GM03348 (cell line): ENCODE measurements at places on chromosomes 4 and X.

DNA sequence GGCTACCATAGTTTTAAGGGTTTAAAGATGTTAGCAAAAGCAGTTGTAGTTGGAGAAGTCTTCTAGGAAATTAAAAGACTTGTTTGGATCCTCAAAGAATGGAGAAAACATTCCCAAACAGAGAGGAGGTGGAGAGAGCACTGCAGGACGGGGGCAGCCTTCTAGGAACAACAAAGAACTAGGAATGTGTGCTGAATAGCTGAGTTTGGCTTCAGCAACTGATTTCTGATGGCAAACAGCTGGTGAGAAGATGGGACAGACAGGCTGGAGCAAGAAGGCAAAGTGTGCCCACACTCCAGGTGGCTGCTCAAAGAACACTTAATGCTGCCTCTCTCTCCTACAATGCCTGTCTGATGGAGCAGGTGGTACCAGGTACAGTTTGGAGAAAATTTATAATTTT, 1331.1 kb downstream of the ADGRL3 start:
- no peak for DNase-seq

- DNase-seq: peak; percentile 77
Observed at GRCh38 chr4:70721747-70722146, at the start of gene RUFY3. RUFY3 (plus strand) TSS chr4:70721964; CDS start chr4:70722574, 610 bp downstream.

DNA sequence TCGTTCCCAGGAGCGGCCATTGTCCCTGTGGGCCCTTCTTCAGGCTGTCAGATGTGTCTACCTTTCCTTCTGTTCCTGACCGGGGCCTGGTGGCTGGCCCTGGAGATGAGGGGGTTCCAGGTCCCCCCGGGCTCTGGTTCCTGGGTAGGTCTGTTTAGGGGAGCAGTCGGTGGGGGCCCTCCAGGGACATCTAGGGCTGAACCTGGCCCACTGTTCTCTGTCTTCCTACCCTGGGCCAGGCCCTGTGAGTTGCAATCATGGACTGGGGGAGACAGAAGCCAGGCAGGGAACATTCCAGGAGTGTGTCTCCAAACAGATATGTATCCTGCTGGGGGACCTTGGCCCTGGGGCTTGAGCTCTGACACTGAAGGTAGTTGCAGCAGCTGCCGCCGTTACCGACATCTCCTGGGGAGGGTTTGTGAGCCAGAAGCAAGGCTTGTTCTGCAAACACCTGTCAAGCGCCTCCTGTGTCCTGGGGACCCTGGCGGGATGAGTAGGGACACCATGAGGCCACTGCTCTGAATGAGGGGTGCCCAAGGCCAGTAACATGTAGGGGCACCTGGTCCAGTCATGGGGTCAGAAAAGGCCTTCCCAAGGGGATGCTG, 49.5 kb upstream of the ADRA2C start:
- DNase-seq: no peak

- DNase-seq: no peak
Observed at GRCh38 chr4:183543435-183543834, 38.6 kb downstream of the ING2 start.

GRCh38 chr4:5760936-5761480, 50.0 kb downstream of the EVC start:
- no peak for DNase-seq

DNA sequence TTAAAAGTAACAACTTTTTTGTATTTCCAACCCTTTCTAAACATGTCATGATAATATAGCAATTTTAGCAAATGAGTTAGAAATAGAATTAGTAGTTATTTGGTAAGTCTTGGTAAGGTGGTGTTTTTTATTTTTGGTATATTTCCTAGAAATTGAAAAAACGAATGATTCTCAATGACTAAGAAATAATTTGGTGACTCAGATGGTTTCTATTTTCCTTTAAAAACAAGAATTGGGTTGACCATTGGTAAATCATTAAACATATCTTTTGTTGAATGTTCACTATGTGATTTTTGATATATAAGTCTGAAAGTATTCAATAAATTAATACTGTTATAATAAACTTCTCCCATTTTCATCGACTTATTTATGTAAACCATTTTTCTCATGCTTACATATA, 206.2 kb upstream of the BANK1 start:
- no peak for DNase-seq

DNA sequence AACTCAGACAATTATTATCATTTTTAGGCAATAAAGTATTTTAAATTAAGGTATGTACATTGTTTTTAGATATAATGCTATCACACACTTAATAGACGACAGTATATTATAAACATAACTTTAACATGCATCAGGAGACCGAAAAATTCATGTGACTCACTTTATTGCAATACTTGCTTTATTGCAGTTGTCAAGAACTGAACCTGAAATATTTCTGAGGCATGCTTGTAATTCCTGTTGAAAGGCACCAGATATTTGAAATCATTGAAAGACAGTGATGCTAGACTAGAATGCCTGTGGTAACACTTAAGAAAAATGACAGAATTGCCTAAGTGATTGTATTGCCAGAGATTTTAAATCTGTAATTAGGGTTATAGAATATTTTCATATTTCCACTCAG, 175.6 kb upstream of the MAGEB2 start:
- peak; percentile 24 for DNase-seq

GRCh38 chr4:4585012-4585670, 43.3 kb upstream of the STX18 start:
- peak; percentile 69 for DNase-seq

DNA sequence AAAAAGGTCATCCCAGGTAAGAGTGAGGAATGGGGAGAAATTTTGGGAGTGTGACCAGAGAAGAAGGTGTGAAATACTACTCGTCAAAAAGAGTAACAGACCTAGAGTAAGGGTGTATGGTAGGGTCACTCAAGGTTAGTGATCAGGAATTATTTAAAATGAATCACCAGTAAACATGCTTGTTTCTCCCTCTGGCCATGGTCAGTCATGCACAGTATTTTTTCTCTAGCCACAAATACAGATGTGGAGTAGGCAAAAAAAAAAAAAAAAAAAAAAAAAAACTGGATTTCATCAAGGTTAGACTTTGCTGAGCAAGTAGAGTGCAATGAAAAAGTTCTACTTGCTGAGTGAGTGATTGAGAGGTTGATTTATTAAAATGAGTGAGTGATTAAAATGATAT, 34.2 kb upstream of the SLIT2 start:
- no peak for DNase-seq

GRCh38 chr4:163878336-163879121, 384.0 kb downstream of the TMA16 start:
- DNase-seq: no peak

DNA sequence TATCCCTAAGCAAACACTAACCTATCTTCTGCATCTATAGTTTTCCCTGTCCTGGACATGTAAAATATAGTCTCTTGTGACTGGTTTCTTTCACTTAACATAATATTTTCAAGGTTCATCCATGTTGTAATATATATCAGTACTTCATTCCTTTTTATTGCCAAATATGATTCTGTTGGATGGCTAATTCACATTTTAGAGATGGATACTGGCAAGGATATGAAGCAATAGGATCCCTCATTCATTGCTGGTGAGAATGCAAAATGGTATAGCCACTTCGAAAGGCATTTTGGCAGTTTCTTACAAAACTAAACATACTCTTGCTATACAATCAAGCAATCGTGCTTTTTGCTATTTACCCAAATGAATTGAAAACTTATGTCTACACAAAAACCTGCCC, 6.7 kb downstream of the TCEAL9 start:
- no peak for DNase-seq

- DNase-seq: no peak
Observed at GRCh38 chr4:8316251-8316771, 46.8 kb downstream of the HTRA3 start.

DNA sequence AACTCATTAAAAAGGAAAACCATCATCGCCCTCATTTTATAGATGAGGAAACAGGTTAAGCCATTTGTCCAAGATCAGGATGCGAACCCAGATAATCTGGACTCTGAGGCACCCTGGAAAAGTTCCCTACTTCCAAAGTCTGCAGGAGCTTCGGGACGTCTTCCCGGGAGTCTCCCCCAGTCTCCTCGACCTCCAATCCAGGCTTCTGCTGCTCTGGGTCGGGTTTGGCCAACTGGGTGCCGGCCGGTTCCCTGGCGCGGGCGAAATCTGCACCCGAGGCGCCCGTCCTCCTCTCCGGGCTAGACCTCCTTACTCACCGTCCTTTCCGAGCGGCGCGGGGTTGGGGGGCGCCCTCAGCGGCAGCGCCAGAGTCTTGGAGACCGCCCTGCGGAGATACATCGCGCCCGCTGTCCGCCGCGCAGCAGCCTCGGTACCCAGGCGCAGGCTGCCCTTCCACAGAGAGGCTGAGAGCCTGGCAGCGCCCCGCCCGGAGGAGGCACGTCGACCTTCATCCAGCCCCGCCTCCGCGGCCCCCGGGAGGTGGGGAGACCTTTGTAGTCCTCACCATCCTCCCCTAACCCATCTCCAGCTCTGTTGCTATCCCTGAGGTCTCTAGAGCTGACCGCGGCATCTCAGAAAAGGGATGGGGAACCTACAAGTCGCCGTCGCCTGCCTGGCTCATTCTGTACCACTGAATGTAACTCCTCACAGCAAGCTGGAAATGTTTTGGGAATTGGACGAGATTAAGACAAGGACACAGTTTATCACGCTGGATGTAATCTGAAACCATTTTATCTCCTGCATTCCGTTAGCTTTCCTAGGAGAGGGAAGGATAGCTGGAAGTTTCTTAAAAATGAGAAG, at the start of gene MGARP:
TSS of gene MGARP (minus strand) at position 466 of the 861 bp plus-strand sequence. CDS start at position 399, 67 bp downstream.
- peak; percentile 24 for DNase-seq

- DNase-seq: no peak
Observed at GRCh38 chrX:35040871-35041270, 98.3 kb downstream of the FAM47B start.

DNA sequence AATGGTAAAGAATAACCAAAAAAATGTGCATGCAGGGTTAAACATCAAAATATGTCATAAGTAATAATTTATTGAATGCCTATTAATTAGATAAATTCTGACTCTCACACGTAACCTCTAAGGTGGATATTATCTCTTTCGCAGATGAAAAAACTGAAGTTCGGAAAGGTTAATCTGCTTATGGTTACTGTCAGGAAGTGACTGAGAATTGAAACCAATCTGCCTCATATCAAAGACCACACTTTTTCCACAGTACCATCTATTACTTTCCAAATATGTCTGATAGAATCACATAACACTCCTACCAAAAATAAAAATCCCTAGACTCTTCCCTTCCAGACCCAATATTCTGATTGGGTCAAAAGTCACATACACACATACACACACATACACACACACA, 6.2 kb downstream of the CHIC2 start:
- DNase-seq: no peak

DNA sequence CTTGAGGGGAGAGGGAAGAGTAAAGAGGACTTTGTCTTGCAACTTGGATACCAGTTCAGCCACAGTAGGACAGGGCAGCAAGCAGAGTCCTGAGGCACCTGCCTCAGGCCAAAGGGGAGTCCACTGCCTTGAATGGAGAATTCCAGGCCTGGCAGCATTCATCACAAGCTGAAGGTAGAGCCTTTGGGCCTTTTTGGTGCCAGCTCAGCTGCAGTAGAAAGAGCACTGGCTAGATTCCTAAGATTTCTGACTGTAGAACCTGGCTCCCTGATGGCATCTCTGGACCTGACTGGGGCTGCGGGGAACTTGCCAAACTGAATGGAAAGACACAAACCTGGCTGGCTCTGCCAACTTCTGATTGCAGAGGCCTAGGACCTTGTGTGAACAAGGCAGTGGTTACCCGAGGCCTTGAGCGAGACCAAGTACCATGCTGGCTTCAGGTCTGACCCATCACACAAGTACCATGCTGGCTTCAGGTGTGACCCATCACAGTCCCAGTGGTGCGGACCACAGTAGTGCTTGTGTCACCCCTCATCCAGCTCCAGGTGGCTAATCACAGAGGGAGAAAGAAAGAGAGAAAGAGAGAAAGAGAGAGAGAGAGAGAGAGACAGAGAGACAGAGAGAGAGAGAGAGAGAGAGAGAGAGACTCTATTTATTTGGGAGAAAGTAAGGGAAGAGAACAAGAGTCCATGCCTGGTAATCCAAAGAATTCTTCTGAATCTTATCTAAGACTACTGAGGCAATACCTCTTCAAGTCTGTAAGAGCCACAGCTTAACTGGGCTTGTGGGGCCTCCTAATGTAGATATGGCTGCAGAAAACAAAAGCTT, 137.6 kb upstream of the SPIN4 start:
- DNase-seq: no peak

DNA sequence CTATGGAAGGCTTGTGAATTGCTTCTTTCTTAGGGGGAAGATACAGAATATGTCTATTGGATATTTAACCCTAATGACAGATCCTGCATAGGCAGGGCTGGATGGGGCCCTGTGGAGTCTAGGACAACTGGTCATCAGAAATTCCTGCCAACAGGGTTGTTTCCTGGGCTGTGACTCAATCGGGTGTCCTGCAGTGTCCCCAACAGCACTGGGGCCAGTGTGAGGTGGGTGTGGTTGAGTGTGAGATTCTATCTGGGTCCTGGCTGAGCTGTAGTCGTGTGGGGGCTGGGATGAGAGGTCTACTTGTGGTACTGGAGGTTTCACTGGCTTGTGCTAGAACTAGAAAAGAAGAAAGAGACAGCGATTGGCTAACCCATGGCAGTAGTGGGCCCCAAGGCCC, 87.3 kb upstream of the WDR1 start:
- no peak for DNase-seq

DNA sequence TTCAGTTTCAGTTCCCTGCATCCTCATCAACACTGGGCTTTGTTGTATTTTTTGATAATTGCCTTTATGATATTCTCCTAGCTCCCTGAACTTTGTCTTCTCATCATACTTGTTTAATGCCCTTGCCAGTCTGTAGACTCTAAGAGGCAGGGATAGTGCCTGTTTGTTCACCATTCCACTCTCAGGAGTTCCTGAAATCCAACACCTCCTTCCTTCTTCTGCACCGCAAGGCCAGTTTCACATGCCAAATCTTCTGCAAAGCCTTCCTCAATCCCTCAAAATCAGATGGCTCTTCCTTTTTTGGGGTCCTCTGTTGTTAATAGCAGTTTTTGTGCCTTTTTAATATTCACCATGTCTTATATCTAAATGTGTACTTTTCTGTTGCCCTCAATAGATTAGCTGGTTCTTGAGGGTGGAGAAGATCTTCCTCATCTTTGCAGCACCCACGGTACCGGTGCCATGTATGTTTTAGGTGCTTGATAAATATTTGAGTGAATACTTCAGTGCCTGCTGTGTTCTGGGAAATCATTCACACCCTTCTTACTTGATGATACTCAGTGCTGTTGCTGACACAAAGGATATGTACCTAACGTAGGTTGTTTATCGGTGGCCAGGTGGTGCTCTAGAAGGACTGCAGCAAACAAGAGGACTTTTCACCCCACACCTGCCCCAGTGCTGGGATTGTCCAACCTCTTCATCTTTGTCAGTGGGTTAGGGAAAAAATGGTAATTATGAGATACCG, 85.3 kb upstream of the LIMCH1 start:
- DNase-seq: no peak

GRCh38 chr4:114654592-114654991, 56.0 kb downstream of the UGT8 start:
- DNase-seq: no peak

GRCh38 chrX:66489339-66489738, 149.5 kb downstream of the EDA2R start:
- no peak for DNase-seq

DNA sequence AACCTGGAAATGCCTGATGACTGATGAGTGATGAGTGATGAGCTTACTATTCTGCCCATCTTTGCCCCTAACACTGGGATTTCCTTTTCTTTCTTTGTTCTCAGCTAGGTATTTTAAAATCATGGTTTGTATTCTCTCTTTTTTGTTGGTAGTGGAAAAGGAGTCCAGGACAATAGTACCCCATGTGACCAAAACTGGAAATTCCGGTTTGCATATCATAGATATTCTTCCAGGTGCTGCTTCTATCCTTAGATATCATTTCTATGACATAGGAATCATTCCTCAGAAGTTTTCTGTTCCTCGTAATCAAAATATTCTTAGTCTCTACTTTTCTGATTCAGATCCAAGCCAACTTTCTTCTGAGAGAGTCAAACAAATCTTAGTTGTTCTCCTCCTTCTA, 320.5 kb upstream of the TET2 start:
- no peak for DNase-seq
